CD4-positive, alpha-beta T cell treated with Interleukin-6 at 100 ng/mL for 8 hours (primary cell): ENCODE measurements at places on chromosomes 12 and 14.

GRCh38 chr14:65604535-65604934 is 192.0 kb downstream of the FUT8 start:
- DNase-seq = no peak

DNA sequence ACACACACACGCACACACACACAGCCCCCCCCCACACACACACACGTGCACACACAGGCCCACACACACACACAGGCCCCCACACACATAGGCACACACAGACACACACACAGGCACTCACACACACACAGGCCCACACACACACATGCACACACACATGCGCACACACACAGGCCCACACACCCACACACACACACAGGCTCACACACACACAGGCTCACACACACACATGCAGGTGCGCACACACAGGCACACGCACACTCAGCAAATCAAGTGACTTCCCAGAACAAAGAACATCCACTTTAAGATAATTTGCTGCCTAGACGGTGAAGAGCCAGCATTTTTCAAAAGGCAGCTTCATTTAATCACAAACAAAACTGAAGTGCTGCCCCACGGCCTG is 78.5 kb upstream of the FBRSL1 start:
- DNase-seq = no peak

- no peak for DNase-seq
Measured at GRCh38 chr12:119475650-119476049, 117.9 kb upstream of the TMEM233 start.

- DNase-seq = no peak
Measured at GRCh38 chr12:51190820-51191219, 17.9 kb upstream of the TFCP2 start.

DNA sequence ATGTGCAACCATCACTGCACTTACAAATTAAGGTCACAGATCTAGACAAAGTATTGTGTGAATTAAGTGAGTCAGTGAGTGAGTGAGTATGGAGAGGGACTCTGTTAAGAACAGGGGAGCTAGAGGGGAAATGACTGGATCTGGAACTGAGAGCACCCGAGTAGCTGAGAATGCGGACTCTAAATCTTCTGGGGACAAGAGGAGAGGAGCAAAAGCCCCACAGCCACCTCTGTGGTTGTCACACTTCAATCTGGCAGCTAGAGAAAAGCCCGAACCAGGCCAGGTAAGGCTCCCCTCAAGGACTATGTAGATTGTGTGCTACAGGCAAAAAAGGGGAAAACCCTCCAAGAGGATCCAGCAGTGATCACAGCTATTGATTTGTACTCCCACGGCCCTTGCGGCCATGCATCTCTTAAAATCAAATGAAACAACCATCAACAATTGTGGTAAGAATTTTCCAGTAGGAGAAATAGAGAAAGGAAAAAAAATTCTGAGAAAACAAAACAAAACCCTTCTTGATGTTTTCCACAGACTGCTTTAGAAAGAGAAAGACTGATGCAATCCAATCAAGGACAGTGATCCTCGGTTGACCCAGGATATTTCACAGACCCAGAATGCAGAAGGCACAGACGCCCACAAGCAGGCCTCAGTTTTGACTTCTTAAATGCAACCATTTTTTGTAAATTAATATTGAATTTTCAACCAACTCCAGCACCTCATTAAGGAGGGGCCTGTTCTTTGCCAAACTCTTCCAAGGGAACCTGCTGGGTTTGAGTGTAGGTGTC is 109.6 kb downstream of the SLC38A6 start:
- no peak for DNase-seq

- no peak for DNase-seq
Measured at GRCh38 chr14:35999294-35999693, 173.2 kb downstream of the BRMS1L start.

GRCh38 chr12:113247123-113248050 is 26.1 kb downstream of the TPCN1 start:
- DNase-seq = no peak

- DNase-seq = no peak
Measured at GRCh38 chr12:124165695-124166094, 129.2 kb upstream of the RFLNA start.

DNA sequence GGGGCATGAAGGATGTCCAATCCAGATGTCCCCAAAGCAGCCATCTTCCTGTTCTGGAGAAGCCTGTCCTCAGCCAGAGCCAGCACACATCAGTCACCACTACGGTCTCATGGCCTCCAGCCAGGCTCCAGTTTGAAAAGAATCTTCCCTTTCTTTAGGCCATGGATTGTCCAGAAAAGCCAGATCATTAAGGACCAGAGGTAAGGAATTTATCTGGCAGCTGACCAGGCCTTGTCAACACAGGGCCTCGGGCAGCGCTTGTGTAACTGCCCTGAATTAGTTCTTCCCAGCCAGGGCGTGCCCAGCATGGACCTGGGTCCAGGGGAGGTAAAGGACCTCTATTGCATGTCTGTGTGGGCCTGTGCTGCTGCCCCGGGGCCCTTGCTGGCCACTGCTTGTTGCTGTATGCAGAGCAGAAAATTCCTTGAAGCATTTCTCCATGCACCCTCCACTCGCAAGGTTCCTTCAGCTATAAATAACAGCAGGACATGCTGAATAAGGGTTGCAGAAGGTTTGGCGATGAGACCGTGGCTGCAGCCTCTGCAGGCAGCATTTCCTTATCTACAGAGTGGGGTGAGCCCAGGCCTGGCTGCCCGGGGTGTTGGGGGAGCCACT is 21.7 kb upstream of the VPS37B start:
- DNase-seq = no peak

DNA sequence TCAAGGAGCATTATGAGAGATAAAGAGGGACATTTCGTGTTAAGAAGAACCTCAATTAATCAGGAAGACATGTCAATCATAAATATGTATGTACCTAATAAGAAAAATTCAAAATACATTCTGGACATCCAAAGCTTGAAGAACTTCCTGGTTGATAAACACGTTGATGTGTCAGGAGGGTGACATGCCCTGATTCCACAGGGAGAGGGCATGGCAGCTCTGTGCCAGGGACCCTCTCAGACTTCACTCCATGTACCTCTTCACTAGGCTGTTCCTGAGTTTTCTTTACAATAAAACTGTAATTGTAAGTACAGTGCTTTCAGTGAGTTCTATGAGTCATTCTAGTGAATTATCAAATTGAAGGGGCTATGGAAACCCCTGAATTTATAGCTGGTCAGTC is 163.5 kb downstream of the CFAP54 start:
- no peak for DNase-seq

- no peak for DNase-seq
Measured at GRCh38 chr12:114888928-114889584, 205.1 kb upstream of the TBX3 start.

- no peak for DNase-seq
Measured at GRCh38 chr12:4041187-4041885, 168.1 kb upstream of the PARP11 start.

GRCh38 chr12:116125956-116126566 is 151.4 kb downstream of the MED13L start:
- no peak for DNase-seq

DNA sequence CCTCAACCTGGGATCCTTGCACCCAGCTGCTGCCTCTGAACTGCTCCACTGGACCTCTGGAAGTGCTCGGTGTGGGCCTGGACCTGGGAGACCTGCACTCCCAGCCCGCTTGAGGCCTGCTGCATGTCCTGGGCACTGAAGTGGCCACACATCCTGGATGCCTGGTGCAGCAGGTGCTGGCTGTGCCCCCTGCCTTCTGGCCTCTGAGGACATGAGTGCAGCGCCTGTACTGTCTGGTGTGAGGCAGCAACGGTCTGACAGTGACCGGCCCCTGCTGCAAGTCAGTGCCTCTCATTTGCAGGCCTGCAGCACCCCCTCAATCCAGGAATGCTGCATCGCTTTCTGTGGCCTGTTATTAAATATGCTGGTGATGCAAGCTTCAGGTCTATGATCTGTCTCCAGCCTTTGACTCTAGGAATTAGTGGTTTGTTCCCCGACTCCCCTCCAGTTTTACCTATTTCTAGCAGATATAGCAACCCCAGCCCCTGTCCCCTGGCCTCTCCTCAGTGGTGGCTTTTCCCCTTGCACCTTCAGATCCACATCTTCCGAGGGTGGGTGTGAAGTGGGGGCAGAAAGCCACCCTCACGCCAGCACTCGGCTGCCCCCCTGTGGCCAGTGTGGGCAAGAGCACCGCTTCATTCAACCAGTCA is 3.6 kb downstream of the SMIM41 start:
- peak; percentile 61 for DNase-seq

DNA sequence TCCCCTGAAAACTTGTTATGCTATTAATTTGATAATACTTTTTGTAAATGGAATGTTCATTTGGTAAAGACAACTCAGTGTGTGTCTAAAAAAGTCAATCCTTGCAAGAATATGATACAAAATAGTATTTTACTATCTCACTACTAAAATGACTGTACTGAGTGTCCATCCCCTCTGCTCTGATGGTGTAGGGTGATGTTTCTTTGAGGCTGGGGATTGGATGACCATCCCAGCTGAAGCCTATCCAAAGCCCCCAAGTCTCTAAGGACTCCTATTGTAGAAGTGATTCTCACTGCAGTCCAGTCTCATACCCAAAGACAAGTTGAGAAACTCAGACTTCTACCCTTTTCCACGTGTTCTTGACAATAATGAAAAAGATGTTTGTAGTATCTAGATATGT is 1128.4 kb downstream of the BCL11B start:
- no peak for DNase-seq

- no peak for DNase-seq
Measured at GRCh38 chr14:25095736-25096437, 45.9 kb upstream of the STXBP6 start.

GRCh38 chr14:104970231-104971068 is 7.7 kb downstream of the AHNAK2 start:
- DNase-seq = no peak

DNA sequence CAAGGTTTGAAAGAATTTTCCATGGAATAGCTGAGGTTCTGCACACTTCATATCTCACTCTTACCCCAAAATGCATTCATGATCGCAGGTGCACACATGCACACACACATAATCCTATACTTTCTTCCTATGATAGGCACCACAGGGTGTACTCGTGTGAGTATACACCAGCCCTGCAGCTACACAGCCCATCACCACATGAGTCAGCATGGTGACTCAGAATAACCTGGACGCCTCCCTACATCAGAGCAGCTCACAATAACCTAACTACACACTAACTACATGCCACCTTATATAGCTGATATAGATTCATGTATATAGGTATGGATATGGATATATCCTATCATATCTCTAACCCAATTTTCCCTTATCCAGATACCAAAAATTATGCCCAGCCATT is 850.2 kb upstream of the TMEM132C start:
- no peak for DNase-seq

- no peak for DNase-seq
Measured at GRCh38 chr12:123934016-123934620, 38.5 kb downstream of the CCDC92 start.

DNA sequence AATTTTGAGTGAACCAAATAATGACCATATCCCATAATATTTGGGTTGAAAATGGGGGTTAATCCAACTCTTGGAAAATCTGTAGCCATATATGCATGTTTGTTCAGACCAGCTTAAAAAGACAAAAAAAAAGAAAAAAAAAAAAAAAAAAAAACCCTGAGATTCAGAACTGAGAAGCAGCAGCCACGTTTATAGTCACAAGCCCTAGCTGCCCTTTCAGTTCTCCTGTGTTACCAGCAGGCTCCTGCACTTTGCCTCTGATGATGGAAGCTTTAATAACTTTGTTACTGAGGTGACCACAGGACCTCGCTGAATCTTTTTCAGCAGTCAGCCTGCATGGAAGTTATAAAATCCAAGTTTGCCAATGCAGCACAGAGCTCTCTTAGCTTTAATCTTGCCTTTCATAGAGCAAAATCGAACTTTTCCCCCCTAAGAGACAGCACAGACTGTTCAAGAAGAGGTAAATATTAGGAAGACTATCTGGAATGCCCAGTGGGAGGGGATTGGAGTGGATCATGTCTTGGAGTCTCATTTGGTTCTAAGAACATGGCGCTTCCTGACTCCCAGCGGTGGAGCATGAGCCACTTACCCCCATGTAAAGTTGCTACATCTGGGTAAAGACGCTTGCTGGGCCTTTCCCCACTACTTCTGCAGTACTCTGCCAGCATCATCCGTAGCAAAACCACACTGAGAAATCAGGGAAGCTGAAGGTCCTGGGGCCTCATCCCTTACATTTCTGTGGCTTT is 20.6 kb downstream of the GNG2 start:
- DNase-seq = no peak

DNA sequence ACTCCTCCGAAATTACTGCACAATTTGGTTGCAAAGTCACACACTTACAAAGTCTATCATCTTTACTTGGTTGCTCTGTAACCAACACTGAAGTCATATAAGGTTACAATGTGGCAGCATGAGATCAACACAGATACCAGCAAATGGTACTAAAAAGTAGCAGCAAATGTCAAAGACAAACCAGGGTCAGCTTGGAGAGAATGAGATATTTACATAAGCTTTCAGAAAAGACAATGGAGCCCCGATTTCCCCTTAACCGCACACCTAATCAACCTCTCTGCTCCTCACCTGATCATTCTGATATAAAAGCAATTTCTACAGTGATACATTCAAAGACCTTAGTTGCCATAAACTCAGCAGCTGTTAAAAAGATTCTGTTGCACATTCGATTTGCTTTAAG is 76.4 kb upstream of the FOXN3 start:
- no peak for DNase-seq

DNA sequence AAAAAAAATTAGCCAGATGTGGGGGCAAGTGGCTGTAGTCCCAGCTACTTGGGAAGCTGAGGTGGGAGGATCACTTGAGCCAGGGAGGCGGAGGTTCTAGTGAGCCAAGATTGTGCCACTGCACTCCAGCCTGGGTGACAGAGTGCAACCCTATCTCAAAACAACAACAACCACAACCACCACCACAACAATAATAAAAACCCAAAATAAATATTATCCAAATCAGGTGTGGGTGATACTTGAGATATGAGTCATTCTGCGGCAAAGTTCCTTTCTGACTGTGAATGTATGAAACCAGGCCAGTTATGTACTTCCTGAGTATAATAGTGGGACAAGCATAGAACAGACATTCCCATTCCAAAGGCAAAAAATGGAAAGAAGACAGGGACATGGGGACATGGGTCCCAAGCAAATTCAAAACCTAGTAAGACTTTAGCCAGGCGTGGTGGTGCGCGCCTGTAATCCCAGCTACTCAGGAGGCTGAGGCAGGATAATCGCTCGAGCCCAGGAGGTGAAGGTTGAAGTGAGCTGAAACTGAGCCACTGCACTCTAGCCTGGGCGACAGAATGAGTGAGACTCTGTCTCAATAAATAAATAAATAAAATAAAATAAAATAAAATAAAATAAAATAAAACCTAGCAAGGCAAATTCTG is 9.7 kb upstream of the ERC1 start:
- DNase-seq = no peak

- DNase-seq = no peak
Measured at GRCh38 chr14:103867020-103867419, 19.6 kb upstream of the PPP1R13B start.

GRCh38 chr14:75827331-75827730 is 154.5 kb downstream of the TGFB3 start:
- DNase-seq = no peak
